ENCODE measurements at places on chromosomes 7 and 10.
A peak's percentile ranks its signal among the peaks of the same experiment; 100 is the strongest.

DNA sequence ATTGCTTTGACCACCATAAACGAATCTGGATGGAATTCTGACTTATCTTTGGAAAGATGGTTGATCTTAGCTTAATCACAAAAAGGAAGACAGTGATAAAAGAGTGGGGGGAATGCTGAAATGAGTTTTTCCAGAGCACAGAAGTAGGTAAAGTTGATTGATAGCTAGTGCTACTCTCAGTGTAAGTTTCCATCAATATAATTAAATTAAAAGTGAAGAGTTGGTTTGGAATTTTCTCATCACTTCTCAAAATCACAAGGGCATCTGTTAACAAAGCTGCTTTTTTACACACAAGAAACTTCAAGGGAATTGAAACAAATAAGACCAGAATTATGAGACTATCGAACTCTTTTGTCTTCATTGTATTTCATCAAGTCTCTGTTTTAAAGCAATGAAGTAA is 1217.3 kb downstream of the REEP3 start:
- DNase-seq, result no peak

DNA sequence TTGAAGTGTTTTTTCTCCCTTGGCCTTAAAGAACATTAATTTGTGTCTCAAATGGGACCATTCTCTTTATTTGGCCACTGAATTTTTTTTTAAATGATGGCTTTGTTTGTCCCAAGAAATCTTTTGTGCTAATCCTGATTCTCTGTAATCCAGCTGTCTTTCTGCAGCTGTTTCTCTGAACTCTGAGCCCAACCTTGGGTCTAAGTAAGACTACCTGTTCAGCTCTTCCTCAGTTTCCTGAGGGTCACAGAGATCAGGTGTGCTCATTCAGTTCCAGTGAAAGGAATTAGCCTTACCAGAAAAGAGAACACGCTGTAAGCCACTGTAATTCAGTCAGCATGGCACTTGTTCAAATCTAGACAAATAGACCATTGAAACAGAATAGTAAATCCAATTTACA is 94.2 kb downstream of the ANKIB1 start:
- no peak for DNase-seq

- DNase-seq, result no peak
Observed at GRCh38 chr7:80014511-80014910, 120.1 kb upstream of the GNAI1 start.

DNA sequence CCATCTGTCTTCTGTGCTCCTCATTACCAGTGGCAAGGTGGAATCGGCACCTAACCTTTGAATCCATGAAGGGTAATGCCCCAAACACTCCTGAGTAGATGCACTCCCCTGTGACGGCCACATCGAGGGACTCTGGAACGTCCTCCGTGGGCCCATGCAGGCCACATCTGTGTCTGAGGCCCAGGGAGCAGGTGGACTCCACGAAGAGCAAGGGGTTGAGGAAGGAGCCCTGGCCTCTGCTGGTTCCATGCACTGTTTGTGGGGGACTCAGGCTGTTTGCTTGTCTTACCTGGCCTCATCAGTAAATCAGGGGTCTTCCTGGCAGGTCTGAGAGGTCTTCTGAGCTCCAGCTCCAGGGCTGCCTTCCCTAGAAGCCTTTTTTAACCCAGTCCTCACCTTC is 62.6 kb upstream of the HMX3 start:
- no peak for DNase-seq

DNA sequence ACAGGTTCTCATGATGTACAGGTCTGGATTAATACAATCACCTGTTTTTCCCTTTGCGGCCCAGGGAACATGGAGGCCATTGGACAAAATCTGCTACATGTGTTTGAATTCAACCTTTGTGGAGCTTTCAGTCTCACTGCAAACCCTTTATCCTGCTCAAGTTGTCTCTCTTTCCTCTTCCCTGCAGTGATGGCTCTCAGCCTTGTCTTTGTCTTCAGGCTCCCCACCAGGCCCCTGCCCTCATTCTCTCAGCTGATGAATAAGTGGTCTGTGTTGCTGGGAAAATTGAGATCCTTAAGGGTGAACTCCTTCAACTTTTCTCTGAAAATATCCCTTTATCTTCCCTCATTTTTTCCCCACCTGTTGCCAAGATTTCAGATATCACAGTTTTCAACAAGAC is 791.2 kb downstream of the GRID1 start:
- no peak for DNase-seq

GRCh38 chr7:128431754-128432153 is 22.0 kb upstream of the IMPDH1 start:
- no peak for DNase-seq

- DNase-seq, result peak; percentile 7
Observed at GRCh38 chr7:107661081-107661864, 645 bp downstream of the SLC26A4 start.

GRCh38 chr7:129553899-129554461 is 51.6 kb downstream of the SMKR1 start:
- no peak for DNase-seq

DNA sequence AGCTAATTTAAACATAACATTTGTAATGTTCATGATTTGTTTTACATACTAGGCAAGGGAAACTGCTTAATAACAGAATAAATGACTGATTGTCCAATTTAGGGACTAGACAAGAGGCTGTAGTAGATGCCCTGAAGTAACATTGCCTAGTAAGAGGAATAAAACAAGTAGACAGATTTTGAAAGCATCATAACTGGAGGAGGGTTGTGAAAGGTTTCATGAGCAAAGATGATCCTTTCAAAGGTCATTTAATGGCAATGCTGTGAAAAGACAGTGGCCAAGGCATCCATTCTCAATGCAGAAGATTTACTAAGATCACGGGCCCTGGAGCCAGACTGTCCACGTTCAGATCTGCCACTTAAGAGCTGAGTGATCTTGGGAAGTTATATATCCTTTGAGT is 44.8 kb upstream of the HHEX start:
- no peak for DNase-seq

DNA sequence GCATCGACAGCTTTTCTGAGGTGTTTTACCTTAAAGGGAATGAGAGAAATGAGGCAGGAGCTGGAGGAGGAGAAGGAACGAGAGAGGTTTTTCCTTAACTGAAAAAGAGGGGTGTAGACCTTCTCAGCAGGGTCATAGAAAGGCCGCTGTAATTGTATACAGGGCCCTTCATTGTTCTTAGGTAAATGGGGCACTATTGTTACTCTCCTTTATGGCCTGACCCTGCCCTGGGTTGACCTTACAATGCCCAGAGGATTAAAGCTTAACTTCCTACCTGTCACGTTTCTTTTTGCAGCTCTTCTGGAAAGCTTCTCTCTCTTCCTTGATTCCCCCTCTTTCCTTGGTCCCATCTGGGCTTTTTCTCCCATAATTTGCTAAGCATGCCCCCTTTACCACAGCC is 13.7 kb upstream of the PDLIM1 start:
- DNase-seq, result no peak

- DNase-seq, result no peak
Observed at GRCh38 chr7:152924826-152925411, 165.4 kb downstream of the ACTR3B start.

GRCh38 chr7:152025077-152025936 is at the start of gene GALNT11:
TSS of gene GALNT11 (plus strand) at chr7:152025674. CDS start at chr7:152094228, 68,554 bp downstream.
- DNase-seq, result peak; percentile 37

GRCh38 chr7:87316846-87317552 is 28.5 kb upstream of the CROT start:
- DNase-seq, result no peak

DNA sequence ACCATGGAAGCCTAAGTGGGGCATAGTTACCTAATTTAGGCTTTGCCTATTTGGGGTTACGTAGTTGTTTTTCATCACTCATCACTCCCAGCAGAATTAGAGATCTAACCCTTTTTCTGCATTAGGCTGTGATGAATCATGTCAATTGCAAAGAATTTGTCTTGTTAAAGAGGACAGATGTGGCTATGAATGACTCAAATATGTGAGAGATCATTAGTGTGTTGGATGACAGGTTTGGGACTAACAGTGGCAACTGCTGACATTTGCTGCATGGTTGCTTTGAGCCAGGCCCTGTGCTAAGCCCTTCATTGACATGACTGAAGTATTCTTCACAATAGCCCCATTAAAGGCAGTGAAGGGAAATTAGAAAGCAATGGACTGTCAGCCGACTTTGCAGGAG is 83.4 kb upstream of the BMPER start:
- no peak for DNase-seq

DNA sequence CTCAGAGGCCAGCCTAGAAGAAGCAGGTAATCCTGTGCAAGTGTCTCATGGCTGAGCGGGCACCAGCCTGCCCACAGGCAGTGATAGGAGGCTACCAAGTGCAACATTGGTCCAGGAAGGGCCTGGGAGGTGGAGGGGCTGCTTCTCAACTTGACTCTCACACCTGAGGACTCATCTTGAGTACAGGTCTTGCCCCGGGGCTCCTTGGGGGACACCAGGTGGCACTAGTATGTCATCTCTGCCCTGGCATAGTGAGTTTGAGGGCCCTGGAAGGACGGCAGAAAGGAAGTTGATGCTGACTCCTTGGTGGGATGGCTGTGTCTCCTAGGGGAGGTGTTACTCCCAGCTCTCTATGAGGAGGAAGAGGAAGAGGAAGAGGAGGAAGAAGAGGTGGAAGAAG is 2.3 kb downstream of the CCDC136 start:
- DNase-seq, result no peak

- DNase-seq, result no peak
Observed at GRCh38 chr7:139855498-139856270, 26.6 kb downstream of the TBXAS1 start.

DNA sequence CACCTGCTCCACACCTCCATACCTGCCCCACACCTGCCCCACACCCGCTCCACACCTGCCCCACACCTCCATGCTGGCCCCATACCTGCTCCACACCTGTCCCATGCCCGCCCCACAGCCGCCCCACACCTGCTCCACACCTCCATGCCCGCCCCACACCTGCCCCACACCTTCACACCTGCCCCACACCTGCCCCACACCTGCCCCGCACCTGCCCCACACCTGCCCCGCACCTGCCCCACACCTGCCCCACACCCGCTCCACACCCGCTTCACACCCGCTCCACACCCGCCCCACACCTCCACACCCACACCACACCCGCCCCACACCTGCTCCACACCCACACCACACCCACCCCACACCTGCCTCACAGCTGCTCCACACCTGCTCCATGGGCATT is 53.0 kb downstream of the PARP12 start:
- DNase-seq, result no peak

- DNase-seq, result no peak
Observed at GRCh38 chr7:125032943-125033342, 103.3 kb upstream of the POT1 start.

- no peak for DNase-seq
Observed at GRCh38 chr7:88101769-88102168, 118.1 kb downstream of the SRI start.

GRCh38 chr10:30313579-30314350 is 35.3 kb downstream of the MTPAP start:
- DNase-seq, result no peak

DNA sequence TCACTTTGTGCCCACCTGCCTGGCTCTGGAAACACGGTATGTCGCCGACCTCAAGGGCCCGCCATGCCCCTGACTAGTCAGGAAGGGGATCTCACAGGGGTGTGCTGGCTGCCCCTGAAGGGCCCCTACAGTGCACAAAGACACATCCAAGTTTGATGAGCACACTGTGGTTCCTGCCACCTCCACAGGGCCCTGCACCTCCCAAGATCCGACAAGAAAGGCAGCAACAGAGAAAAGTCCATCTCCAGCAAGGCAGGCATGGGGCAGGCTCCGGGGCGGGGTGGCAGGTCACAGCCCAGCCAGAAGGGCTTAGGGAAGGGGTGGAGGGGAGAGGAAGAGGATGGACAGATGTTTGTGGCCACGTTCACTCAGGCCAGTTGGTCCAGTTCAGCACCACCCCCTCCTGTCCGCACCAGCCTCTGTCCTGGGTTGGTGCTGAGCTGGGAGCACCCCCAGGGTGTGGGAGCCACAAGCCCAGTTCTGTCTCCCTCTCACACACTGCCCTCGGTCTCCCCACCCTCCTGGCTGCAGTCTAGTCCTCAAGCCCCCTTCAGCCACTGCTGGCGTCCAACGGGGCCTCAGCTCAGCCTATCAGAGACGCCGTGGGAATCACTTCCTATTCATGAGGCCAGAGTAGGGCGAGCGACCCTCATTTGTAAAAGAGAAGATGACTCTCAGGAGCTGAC is 11.5 kb downstream of the DRGX start:
- DNase-seq, result no peak

GRCh38 chr7:122219253-122219865 is 75.3 kb upstream of the AASS start:
- DNase-seq, result no peak

GRCh38 chr7:1052031-1052818 is 7.9 kb downstream of the GPR146 start:
- DNase-seq, result peak; percentile 32

DNA sequence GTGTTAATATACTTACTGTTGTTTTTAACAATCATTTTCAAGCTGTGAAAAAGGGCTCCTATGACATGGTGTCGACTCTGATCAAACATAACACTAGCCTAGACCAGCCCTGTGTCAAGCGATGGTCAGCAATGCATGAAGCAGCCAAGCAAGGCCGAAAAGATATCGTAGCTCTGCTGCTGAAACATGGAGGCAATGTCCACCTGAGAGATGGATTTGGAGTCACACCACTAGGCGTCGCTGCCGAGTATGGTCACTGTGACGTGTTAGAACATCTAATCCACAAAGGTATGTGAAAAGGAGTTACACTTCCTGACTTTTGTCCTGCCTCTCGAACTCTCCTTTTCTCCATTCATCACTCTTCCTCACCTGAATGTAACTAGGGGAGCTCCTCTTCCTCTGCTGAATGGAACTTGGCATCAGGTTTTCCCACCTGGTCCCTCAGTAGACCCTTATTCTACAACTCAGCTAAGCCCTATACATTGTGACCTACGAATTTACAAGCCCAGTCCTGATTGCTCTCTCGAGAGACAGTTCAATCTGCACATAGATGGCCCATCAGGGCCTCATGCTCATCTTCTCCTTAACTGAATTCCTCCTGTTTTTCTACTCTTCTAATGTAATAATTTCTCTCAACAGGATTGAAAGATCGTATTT is 23.0 kb downstream of the ASB15 start:
- no peak for DNase-seq

GRCh38 chr7:65307651-65308299 is 65.9 kb upstream of the ZNF92 start:
- peak; percentile 25 for DNase-seq

GRCh38 chr10:35561715-35562114 is 43.4 kb upstream of the GJD4 start:
- peak; percentile 79 for DNase-seq

DNA sequence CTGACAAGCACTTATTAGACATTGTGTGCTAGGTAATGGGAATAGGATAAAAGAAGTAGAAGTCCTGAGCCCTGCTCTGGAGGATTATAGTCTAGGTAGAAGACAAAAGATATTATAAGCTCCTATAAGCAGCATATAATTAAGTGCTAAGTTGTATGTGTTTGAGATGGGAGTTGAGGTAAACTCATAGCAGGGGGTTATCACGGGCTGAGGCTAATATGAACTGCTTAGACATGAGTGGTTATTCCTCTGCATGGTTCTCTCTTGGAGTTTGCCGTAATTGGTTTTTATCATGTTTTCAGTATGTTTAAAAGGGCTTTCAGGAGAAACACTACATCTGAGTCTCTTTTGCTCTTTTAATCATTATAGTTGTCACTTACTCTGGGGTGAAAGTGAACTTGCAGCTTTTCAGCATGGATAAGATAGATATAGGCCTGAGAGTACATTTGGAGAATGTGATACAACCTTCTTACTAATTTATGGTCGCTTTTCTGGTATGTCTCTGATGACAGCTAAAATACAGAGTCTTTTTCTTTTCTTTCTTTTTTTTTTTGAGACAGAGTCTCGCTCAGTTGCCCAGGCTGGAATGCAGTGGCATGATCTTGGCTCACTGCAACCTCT is 39.0 kb downstream of the SMNDC1 start:
- DNase-seq, result no peak

GRCh38 chr7:132828502-132828901 is 252.2 kb upstream of the PLXNA4 start:
- no peak for DNase-seq

- no peak for DNase-seq
Observed at GRCh38 chr10:14742815-14743214, 31.9 kb downstream of the FAM107B start.

All from substantia nigra (tissue), 51 donors.